Tibial artery (tissue), 4 donors: ENCODE measurements at places on chromosomes 6 and 20.

- no peak for DNase-seq
These were observed 279.3 kb downstream of the HACE1 start for GRCh38 chr6:104580452-104580851.

GRCh38 chr20:39016506-39016905 is 54.4 kb downstream of the DHX35 start:
- DNase-seq, result no peak

- DNase-seq, result no peak
These were observed 292.6 kb downstream of the ALDH8A1 start for GRCh38 chr6:134657343-134657742.

DNA sequence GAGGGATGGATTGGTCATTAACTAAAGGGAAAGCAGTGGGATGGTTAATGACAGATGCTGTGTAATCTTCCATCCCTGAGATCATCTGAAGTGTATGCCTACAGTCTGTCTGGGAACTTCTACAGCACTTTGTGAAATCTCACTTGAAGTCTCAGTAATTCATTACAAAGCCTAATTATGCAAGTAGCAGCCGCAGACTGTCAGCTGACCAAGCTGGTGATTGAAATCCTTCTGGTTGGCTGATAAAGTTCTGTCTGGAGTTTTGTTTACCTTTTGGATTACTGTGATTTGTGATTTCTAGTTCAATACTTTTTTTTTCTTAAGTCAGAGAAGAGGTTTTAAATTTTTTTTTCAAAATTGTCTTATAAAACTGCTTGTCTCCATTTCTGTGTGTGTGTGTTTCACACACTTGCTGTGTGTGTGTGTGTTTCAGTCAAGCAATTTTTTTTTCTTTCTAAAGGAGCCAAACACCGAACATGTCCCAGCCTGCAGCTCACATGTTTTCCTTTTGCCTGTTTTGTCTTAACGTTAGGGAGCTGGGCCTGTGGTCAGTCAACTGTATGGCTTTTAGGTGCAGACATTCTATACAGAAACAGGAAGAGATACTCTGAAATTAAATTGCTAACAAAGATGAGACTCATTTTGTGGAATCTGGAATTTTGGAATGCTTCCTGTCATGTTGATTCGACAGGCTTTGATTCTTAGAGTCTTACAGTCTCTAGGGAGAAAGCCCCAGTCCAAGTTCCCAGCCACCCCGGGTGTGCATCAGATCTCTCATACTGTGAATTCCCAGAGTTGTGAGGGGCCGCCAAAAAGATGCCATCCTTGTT is 28.5 kb upstream of the ADGRF4 start:
- no peak for DNase-seq
